Stimulated activated CD8-positive, alpha-beta memory T cell treated with anti-CD3 and anti-CD28 coated beads, Interleukin-4, amount 100 ng/mL, for 4 hours (primary cell): ENCODE measurements at places on chromosomes 4 and X.

DNA sequence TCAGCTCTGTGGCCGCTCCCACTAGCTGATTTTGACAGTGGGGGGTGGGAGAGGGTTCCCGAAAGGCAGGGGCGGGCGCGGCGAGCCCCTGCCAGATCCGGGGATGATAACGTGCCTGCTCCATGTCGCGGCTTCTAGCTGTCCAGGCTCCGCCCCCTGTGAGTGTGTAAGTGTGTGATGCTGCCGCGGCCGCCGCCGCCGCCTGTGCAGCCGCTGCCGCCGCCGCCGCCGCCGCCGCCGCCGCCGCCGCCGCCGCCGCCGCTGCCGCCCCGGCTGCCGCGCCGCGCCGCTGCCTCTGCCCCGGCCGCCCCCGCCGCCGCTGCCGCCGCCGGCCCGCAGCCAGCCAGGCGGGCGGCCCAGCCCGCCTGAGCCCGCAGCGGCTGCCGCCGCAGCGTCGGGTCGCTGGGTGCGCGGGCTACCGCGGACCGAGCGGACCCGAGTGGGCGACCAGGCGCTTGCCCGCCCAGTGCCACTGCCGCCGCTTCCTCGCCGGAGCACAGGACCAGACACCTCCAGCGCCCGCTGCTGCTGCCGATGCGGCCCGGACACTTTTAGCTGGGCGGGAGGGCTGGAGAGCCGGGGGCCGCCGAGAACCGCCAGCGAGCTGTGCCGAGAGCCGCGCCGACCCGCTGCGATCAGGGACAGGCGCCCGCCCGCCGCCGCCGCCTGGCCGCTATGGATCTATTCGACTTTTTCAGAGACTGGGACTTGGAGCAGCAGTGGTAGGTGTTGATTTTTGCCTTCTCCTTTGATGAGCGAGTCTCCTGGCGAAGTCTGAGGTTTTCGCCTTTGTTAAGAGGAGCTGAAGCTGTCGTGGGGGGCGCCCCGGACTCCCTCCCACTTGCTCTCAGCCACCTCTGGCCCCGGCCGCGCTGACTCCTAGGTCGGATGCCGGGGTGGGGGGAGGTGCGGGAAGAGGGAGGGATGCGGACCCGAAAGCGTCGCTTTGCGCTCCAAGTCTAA lies at the start of gene AFF2:
TSS of gene AFF2 (plus strand) at position 195 of the 963 bp plus-strand sequence. CDS start at position 676, 481 bp downstream.
- DNase-seq = no peak

- no peak for DNase-seq
Observed at GRCh38 chrX:30414144-30414543, 105.0 kb upstream of the NR0B1 start.

DNA sequence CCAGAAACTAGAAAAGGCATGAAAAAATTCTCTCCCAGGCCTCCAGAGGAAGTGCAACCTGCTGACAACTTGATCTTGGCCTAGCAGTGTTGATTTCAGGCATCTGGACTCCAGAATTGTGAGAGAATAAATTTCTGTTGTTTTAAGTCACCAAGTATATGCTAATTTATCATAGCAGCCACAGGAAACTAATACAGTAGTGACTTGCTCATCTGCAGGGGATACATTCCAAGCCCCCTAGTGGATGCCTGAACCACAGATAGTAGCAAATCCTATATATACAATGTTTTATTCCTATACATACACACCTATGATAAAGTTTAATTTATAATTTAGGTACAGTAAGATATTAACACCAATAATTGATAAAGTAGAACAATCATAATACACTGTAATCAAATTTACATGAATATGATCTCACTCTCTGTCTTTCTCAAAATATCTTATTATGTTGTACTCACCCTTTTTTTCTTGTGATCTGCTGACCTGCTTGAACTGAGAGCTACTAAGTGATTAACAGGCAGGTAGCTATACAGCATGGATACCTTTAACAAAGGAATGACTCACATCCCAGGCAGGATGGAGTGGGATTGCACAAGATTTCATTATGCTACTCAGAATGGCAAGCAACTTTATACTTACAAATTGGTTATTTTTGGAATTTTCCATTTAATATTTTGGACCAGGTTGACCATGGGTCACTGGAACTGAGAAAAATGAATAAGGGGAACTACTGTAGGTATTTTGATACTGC lies 501.1 kb downstream of the KCNIP4 start:
- no peak for DNase-seq

DNA sequence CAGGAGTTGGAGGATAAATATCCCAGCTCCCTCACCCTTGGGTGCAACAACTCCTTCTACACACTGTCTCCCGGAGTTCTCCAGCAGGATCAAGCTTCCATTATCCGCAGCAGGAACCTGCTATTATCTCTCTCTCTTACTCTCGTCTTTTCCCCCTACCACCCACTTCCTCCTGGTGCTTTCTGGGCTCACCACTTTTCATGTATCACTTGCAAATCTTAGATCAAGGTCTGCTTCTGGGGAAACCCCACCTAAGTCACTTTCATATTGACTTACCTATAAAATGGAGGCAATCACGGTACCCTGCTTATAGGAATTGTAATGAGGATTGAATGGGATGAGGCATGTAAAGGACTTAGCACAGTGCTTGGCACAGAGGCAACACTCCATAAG lies 589.5 kb downstream of the BCOR start:
- DNase-seq = no peak

DNA sequence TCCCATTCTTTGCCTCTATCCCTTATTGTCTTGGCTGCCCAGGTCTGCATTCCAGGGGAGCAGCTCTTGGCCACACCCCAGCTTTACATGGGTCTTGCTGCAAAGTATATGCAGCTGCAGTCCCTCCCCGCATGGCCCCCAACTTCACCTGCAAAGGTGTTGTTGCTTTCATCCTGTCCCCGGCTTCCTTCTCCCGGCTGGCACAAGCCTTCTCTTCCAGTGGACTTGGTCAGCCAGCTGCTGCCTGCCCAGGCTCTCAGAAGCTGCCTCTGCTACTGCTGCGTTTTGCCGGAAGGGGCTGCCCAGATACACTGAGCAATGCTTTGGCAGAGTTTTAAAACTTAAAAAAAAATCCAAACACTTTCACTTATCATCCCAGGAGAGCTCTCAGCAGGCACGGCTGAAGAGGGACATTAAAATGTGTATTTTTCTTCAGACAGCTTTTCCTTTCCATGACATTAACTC lies 121.2 kb upstream of the PDLIM3 start:
- DNase-seq = no peak
